ENCODE measurements at places on chromosomes 16 and 17. TPM values are rescaled to one million over a fixed set of nuclear protein-coding genes. Genes with fewer than 3 reads are reported as not detected.

CDC6 gene
- 52.5 TPM for total RNA-seq

TERB1 gene
- not detected for total RNA-seq

CXCL16 gene
- total RNA-seq: 18.8 TPM

KCNG4 gene
- total RNA-seq: not detected

WNT9B gene
- total RNA-seq: not detected

ZNF469 gene
- total RNA-seq: 9.6 TPM
